ENCODE measurements at places on chromosomes 1 and 21.
A peak's percentile ranks its signal among the peaks of the same experiment; 100 is the strongest.

DNA sequence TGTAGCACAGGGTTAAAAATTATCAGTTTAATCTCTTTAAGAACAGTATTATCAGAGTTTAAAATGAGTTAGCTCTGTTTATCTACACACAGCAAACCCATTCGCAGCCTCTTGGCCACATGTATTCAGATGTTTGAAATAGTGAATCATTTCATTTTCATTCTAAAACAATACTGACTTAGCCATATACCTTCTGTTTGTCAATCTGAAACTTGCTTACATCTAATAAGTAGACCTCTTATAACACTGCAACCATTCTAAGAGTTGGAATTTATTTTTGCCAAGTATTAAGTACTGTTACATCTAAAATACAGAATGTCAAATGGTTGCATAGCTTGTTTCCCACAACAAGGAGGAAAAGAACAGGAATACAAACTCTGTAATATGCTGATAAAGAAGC, 25.4 kb downstream of the ANGEL2 start:
- DNase-seq, result no peak

GRCh38 chr1:159707472-159708260, 6.7 kb downstream of the CRP start:
- no peak for DNase-seq

DNA sequence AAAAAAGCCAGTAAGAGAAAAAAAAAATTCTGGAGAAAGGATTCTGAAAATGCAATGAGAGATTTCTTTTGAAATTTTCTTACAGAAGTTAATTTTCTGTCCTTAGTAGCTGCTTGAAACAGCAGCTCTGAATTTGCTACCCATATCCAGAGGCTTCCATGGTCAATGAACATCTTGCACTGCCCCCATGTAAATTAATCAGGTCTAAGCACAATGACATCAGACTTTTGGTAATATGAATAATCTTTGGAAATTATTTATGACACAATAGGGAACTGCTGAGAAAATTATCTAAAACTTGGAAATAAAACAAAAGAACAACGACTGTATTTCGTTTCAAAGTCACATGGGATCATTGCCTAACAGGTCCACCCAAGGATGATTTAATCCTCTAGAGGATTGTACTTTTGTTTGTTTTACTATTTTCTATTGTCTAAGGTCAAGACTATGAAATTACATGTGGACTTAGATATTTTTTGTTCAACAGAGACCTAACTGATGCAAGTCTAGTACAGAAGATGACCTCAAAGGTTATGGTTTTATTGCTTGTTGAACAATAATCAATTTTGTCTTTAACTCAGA, 312.1 kb downstream of the BACH1 start:
- no peak for DNase-seq

- no peak for DNase-seq
These were observed 62.4 kb upstream of the POU2F1 start for GRCh38 chr1:167158111-167158812.

- DNase-seq, result no peak
These were observed 146.7 kb upstream of the NFIA start for GRCh38 chr1:60935599-60936110.

DNA sequence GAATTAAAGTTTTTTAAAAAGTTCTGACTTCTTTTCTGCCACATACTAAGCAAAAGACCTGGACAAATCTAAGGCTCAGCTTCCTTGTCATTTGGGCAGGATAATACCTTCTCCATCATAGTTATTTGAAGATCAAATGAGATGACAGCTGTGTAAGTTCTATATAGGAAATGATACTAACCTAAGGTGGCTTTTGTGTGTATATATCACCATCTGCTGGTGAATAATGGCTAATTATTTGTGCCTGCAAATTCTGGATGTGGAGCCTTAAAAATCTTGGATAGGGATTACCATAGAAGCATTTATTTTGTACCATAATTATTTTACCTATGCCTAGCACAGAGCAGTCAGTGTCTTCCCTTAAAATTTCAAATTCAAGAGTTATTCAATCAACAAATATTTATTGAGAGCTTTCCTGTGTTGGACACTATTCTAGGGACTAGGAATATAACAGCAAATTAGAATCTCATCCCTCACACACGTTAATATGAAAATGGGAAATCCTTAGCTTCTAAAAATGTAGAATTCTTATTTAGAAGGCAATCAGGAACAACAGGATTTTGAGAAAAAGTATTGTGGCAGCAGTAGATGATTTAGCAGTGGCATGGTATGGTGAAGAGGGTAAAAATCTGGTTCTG, 89.8 kb downstream of the TMEM200B start:
- no peak for DNase-seq

DNA sequence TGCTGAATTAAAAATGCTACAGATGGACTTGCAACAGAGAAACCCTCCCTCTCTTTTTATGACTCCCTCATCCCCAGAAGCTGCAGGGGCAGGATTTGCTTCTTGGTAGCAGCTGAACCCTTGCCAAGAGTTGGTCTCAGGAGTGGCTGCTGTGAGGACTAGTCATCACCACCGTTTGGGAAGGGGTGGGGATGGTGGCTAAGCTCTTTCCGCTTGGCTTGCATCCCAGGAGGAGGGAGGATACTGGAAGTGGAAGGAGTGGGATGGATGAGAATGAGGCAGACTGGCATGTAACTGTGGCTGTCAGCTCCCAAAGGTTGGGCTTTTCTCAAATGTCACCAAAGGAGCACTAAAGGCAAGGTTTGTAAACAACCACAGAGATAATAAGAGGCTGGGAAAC, 50.8 kb upstream of the COL24A1 start:
- peak; percentile 12 for DNase-seq

- DNase-seq, result no peak
These were observed 18.8 kb downstream of the ORC1 start for GRCh38 chr1:52385376-52385775.

DNA sequence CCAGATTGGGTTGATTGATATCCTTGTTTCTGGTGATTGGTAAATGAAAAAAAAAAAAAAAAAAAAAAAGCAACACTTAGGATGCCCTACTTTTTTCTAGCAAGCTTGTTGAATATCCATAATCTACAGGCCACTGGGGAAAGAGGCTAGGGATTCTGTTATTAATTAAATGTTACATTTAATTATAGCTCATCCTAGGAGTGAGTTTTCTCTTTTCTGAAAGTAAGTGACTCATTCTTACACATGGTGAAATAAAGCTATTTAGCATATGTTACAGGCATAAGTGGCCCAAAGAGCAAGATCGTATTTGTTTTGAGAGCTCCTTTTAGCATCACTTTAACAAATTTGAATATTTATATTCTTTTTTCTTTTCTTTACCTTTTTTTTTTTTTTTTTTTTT, 94.5 kb downstream of the FNBP1L start:
- DNase-seq, result no peak

DNA sequence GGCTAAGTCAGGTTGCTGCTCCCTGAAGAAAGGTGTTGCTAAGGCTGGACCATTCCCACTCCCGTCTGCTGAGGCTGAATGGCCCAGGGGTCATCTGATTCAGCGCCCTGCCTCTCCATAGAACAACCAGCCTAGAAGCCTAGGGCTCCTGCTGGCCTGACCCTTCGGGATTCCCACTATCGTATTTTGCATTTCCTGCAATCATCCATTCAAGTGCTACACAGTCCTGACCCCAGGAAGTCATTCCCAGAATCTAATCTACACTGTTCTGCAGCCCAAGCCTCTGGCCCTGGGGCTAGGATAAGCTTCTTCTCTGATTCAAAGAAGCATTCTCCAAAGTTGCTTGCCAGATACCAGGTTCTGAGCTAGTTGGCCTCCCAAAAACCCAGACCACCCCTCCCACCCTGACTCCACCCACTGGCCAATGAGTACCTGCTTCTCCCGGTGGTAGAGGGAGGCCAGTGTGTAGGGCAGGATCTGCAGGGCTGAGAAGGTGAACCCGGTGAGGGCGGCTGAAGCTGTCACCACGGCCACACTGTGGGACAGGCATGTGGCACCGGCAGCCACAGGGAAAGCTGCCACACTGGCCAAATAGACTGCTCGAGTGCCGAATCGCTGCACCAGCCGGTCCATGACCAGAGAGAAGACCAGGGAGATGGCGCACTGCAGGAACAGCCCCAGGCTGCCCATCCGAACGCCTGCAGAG, 18.7 kb downstream of the SLC45A3 start:
- no peak for DNase-seq

DNA sequence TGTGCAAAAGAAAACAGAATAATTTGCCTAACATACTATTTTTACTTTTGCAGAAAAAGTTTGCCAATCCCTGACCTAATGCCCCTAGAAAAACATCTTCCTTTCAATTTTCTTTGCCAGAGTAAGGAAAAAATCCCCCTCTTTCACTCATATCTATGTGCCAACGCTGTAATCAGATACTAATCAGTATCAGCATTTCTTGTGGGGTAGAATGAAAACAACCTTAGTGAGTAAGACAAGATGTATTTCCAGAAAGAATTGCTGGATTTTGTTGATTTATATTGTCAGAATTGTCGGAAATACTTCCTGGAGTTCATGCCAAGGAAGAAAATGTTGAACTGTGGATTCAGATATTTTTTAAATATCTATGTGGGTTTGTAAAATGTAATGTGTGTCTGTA, 1893.8 kb downstream of the NCAM2 start:
- no peak for DNase-seq

- no peak for DNase-seq
These were observed 4.9 kb downstream of the SLAMF8 start for GRCh38 chr1:159831412-159832141.

DNA sequence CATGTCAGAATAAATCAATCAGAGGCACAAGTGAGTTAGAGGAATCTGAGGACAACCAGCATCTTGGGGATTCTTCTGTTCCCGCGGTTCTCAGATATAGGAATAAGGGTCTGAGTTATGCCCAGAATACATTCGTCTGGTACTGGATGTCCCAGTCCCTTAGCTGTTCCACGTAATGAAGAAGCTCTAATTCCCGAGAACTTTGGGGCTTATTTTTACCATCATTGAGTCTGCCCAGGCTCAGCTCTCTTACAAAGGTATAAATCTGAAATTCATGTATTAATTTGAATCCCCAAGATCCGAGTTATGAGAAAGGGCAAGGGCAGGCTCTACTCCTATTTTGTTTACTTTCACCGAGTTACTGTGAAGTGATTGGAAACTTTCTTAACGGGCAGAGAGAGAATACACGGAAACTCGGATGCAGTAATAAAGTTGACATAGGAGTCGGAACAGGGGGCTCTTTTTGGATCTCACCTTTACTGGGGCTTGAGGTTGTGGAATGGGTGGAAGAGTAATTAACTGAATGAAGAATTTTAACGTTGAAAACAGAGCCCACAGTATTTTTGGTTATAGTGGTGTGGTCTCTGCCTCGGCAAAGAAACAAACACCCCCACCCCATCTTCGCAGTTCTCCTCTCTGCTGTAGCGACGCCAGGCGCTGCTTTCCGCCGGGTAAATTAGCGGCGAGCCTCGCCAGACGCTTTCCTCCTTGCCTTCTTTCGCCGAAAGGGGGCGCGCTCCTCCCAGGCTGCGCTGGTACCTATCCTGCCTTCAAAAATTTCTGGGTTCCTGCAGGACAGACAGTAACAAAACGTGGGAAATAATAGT, 7.1 kb downstream of the PRRX1 start:
- DNase-seq, result no peak

DNA sequence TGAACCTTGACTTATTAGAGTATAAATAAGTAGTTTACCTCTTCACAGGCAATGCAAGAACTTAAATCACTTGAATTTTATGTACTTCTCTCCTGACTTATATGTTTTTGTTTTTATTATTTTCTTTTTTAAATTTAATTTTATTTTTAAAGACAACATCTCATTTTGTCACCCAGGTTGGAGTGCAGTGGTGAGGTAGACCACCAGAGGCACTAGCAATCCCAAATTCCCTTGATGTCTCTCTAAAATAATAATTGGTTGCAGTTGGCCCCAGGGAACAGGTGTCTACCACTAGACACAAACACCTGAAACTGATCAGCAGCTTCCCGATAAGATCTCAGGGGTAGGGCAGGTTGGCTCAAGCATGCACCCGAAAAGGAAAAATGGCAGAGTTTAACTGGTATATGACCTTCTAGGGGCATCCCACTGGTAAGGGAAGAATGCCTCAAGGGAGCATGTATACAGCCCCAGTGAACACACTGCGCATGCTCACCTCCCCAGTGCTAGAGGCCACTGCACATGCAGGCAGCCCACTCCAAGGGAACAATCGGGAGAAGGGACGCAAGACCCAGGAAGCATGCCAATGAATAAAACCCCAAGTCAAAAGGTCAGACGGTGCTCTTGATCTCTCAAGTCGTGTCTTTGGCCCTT, 14.6 kb downstream of the EXOC8 start:
- DNase-seq, result no peak

GRCh38 chr1:7539769-7540175, 231.3 kb upstream of the VAMP3 start:
- DNase-seq, result peak; percentile 63

GRCh38 chr1:213979751-213980586, 7.8 kb upstream of the PROX1 start:
- DNase-seq, result no peak

DNA sequence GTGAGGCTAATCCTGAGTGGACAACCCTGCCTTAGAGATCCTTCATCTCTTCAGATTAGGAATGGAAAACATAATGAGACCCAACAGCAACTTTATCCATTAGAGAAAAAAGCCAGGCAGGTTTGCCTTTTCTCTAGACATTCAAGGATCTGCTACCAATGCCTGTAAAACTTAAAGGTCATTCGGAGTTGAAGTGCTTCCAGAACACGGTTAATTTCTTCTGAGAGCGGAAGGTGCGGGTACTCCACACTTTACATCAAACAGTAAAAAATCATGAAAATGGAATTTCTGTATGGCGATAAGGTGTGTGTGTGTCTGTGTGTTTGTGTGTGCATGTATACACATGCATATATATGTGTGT, 65.2 kb upstream of the PRKACB start:
- DNase-seq, result no peak

- no peak for DNase-seq
These were observed 366.7 kb downstream of the HHIPL2 start for GRCh38 chr1:222181191-222181590.

DNA sequence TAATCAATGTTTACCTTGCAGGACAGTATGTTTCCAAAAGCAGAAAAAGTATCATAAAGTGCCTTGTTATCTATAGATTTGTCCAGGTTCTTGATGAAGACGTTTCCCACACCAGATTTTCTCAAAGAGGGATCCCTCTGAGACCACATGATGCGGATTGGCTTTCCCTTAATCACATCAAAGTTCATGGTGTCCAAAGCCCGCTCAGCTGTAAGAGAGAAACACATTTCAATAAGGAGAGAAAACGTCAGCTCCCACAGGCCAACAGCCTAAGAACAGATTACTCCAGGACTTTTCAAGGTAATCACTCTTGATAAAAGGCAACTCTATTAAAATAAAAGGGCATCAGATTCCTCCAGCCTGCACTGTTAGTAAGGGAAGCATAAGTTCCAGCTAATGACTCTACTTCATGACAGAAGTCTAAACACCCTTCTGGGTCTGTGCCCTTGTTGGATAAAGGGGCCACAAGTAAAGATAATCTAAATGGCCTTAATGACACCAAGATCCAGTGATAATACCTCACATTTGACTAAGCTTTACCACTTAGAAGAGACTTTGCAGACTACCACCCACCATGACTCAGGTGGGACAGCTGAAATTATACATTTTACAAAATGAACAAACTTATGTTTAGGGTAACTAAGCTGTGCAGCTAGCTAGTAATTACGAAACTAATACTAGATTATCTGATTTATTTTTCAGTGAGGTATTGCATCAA, 4.1 kb downstream of the PABPC4 start:
- DNase-seq, result no peak

Data from NCI-H510A (cell line).